H1 (cell line): ENCODE measurements at places on chromosomes 11 and 22. TPM values are rescaled to one million over a fixed set of nuclear protein-coding genes. Genes with fewer than 3 reads are reported as not detected.

APOL6 gene
- 0.06 and 0.08 TPM in 2 replicates for polyA plus RNA-seq

POU2AF3 gene
- 4.7 and 5.7 TPM in 2 replicates for polyA plus RNA-seq

C11orf98 gene
- 68.0 and 72.1 TPM in 2 replicates for polyA plus RNA-seq

GRAMD1B gene
- polyA plus RNA-seq: 10.1 and 11.9 TPM in 2 replicates

KRTAP5-10 gene
- polyA plus RNA-seq: 0.11 and 0.12 TPM in 2 replicates

SLC29A2 gene
- 31.6 and 42.0 TPM in 2 replicates for polyA plus RNA-seq

KRTAP5-11 gene
- polyA plus RNA-seq: not detected in 2 replicates
